ENCODE measurements at places on chromosomes 5 and 9.

DNA sequence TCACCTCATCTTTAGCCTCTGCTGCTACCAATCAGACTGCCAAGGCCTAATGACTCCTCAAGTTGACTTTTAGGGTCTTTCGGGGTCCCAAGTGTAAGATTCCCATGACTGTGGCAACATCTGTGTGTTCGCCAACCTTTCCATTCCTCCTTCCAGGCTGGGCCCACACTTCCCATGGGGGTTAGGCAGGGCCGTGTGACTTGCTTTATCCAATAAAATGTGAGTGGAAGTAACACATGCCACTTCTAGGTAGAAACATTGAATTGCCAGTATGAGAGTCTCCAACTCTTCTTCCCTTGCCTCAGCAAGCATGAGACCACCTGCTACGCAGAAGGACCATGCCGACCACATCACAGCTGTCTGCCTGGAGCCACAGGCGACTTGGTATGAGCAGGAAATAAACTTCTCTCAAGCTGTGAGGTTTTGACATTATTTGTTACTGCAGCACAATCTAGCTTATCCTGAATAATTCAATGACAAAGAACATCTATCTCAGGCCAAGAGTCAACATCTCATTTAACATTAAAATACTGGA lies 190.4 kb upstream of the IER5L start:
- DNase-seq: no peak

DNA sequence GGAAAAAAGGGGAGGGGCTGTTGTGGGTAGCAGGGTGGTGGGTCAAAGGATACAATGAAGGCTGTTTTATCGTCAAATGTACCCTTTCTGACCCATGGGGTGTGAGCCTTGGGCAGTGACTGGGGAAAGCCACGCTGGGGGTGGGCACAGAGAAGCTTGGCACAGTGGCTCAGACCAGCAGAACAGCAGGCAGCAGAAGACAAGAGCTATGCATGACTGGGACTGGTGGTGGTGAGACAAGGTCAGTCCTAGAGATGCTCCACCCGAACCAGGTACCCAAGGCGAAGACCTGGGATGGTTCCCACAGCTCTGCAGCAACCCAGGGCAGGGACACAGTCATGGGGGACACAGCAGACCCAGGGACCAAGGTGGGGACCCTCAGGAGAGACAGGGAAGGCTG lies 38.3 kb downstream of the BICD2 start:
- no peak for DNase-seq

- no peak for DNase-seq
These were observed 6.8 kb upstream of the S1PR3 start for GRCh38 chr9:88984543-88984883.

DNA sequence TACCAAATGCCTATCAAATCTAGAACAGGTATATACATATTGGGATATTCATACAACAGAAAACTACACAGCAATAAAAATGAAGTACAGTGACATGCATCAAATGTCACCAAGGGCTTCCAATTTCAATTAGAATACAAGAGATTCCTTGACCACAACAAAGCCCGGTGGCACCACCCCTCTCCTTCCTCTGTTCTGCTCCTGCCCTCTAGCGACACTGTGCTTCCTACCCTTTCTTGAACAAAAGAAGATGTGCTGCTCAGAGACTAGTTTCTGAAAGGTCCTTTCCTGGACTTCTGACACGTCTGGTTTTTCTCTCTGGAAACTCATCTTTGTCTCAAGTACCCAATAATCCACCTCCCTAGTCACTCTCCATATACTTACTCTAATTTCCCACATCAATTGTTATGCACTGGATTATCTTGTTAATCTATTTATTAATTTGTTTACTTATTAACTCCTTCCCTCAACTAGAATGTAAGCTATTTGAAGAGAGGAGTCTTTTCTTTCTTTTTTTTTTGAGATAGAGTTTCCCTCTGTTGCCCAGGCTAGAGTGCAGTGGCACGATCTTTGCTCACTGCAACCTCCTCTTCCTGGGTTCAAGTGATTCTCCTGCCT lies 70.4 kb upstream of the CTSV start:
- DNase-seq: peak; percentile 70

- DNase-seq: no peak
These were observed 64.2 kb downstream of the COL5A1 start for GRCh38 chr9:134705786-134706185.

DNA sequence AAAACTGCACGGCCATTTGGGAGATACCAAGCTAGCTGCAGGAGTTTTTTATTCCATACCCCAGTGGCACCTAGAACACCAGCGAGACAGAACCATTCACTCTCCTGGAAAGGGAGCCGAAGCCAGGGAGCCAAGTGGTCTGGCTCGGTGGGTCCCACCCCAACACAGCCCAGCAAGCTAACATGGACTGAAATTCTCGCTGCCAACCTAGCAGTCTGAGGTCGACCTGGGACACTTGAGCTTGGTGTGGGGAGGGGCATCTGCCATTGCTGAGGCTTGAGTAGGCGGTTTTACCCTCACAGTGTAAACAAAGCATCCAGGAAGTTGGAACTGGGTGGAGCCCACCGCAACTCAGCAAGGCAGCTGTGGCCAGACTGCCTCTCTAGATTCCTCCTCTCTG lies 108.9 kb upstream of the CHD1 start:
- DNase-seq: no peak

DNA sequence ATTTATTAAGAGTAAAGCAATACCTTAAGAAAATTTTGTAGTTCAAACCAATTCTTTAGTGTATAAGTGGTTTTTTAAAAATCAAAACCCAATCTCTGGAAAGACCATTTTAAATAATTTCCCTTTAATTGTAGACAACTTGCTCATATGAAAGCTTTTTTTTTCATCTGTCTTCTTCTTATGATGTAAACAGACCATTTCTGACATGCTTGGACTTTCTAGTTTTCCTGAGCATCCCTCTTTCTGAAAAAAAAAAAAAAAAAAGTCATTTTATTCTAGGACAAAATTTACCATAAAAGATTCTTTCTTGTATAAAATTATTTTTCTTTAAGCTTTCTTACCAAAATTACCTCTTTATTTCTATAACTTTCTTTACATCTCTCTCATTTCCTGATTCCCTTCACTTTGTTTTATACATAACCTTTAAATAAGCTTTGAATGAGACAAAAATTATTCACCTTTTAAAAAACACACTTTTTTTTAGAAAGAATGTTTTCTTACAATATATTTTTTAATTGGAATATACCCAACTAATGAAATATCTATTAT lies 67.5 kb downstream of the COL15A1 start:
- DNase-seq: no peak

DNA sequence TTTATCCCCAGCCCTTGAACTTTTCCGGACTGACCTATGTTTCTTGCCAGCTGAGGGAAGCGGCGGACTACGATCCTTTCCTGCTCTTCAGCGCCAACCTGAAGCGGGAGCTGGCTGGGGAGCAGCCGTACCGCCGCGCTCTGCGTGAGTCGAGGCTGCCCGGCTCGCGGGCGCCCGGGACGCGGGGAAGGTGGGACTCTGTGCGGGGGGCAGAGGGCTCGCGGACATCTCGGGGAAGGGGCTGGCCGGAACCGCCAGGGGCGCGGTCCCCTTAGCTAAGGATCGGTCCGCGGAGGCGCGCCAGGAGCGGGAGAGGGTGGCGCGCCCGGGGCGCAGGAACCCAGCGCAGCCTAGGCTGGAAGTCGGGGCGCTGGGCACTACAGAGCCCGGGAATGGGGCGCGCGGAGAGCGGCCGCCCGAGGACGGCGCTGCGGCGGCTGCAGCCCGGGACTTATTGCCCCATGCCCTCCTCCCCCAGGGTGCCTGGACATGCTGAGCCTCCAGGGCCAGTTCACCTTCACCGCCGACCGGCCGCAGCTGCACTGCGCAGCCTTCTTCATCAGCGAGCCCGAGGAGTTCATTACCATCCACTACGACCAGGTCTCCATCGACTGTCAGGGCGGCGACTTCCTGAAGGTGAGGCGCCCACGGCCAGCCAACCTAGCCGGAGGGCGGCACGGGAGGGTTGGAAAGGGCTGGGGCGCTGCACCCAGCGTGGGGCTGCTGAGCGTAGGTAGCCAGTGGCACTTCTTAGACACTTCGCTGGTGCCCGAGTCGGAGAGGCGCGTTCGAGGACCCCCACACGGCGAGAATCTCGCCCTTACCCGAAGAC lies 922 bp downstream of the CRHBP start:
- no peak for DNase-seq

DNA sequence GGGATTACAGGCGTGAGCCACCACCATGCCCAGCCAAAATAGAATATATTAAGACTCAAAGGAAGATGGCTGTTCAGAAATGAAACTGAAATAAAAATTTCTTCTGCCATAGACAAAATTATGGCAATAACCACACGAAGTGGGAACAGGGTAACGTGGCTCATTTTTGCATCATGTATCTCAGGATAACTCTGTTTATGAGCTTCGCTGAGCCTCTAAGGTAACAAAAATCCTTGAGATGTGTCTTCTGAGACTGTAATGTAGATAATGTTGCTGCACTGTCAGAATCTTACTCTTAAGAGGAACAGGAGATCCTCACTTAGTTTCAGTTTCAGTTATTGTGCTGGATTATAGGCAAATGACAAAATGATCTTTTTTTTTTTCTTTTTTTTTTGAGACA lies 153.8 kb downstream of the GOLPH3 start:
- no peak for DNase-seq

DNA sequence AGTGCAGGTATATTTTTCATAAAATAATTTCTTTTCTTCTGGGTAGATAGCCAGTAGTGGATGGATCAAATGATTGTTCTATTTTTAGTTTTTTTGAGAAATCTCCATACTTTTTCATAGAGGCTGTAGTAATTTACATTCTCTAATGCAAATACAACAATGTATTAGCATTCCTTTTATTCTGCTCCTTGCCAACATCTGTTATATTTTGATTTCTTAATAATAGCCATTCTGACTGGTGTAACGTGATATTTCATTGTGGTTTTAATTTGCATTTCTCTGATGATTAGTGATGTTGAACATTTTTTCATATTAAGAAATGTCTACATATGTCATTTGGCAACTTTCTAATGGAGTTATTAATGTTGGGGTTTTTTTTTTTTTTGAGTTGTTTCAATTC lies 27.2 kb upstream of the SLC36A2 start:
- no peak for DNase-seq

DNA sequence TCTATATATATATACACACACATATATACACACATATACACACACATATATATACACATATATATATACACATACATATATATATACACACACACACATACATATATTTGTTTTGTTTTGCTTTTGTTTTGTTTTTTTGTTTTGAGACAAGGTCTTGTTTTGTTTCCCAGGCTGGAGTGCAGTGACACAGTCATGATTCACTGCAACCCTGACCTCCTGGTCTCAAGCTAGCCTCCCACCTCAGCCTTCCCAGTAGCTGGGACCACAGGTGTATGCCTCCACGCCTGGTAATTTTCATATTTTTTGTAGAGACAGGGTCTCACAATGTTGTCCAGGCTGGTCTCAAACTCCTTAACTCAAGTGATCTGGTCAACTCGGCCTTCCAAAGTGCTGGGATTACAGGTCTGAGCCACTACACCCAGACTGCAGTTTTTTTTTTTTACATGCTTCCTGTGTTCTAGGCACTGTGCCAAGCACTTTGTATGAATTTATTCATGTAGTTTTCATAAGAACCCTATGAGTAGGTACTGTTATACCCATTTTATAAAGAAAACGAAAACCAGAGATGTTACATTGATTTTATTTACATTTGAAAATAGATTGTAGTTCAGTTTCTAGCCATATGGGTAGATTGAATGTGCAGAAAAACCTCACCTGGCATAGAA lies 120.7 kb downstream of the PBX3 start:
- peak; percentile 80 for DNase-seq

GRCh38 chr5:141742866-141743851 lies 61.1 kb upstream of the ARAP3 start:
- DNase-seq: peak; percentile 55

- DNase-seq: no peak
These were observed 3.3 kb upstream of the LHX2 start for GRCh38 chr9:124008303-124008693.

DNA sequence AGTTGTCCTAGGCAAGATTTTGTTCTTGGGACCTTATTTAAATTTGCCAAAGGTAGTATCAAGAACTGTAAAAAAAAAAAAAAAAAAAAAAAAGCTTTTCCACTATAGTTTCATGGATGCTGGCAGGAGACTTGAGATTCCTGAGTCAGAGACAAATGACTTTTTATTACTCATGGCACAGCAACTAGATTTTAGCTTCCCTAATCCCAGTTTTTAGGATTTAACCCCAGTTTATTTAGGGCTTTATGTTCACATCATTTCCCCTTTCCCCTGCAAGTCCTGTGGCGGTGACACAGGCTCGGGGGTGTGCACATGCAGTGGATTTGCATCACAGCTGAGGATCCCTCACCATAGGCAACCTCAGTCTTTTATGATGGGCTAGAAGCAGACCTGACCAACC lies 144.9 kb downstream of the GOLPH3 start:
- no peak for DNase-seq

DNA sequence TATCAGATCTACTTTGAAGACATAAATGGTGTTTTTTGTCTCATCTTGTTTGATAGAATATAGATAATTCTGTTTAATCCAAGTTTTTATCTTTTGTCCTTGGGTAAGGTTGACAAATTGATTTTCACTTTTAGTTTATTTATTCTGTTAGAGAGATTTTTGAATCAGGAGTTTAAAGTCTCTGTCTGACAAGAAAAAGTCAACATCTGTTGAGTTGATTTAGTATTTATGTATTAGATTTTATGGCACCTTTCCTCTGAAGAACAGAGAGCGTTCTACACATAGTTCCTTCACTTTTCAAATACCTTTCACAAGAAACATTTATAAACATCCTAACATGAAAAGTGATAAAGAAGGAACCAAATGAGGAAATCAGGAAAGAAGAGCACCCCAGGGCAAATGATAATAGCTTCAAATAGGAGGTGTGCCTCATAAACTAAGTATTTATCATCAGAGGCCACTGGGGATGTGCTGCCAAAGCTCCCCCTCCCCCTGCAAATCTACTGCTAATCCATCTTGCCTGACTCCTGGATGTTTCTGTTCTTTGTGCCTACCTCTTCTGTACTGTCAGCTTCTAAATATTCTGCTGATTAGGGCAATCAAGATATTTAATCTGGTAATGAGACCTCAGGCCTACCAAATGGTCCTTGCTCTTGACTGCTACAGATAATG lies 457.7 kb upstream of the CHD1 start:
- no peak for DNase-seq

GRCh38 chr5:162824360-162824759 lies 613.0 kb upstream of the CCNG1 start:
- DNase-seq: no peak

DNA sequence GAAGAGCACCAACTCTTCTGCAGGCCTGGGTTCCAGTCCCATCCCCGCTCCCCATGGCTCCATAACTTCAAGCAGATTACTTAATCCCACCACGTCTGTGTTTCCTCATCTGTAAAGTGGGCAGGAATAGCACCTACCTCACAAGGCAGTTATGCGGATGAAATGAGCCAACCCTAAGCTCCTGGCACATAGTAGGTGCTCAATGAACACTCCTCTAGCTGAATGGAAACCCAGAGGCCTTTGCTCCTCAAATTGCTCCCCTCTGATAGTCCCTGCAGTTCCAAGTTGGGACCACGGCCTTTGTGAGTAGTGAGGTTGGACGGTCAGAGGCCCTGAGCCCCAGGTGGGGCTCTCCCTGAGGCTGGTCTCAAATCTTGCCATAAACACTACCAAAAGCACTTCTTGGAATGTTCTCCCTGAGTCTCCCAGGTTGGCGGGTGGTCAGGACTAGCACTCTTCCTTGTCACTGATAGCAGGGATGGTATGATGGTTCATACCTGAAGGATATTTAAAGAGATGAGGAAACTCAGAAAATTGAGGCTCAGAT lies 35.5 kb upstream of the SYNPO start:
- no peak for DNase-seq

GRCh38 chr5:104987074-104987473 lies 1424.5 kb upstream of the NUDT12 start:
- no peak for DNase-seq

GRCh38 chr5:178107756-178108310 lies 5.5 kb upstream of the N4BP3 start:
- no peak for DNase-seq
